Activated T-helper 9 cell treated with anti-CD3 and anti-CD28 coated beads, Interleukin-2, amount 50 U/mL, for 16 hours (primary cell): ENCODE measurements at places on chromosomes 7 and 10.
A peak's percentile ranks its signal among the peaks of the same experiment; 100 is the strongest.

DNA sequence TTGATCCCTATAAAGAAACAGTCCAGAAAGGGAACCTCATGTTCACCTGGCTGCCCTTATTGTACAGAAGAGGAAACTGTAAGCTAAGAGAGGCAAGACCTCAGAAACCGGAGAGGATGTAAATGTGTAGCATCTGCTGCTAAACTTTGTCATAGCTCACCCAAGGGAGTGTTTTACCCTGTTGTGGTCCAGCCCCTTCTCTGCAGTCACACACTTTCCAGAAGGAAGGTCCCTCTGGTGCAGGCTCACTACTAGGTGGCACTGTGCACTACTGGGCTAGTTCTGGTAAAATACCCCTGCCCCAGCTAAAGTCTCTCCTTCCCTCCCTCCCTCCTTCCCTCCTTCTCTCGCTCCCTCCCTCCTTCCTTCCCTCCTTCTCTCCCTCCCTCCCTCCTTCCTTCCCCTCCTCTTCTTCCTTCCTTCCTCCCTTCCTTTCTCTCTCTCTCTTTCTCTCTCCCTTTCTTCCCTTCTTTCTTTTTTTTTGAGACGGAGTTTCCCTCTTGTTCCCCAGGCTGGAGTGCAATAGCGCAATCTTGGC is 42.5 kb upstream of the LCOR start:
- no peak for DNase-seq

- DNase-seq = no peak
Observed at GRCh38 chr10:86753051-86753450, 3.4 kb upstream of the BMPR1A start.

GRCh38 chr7:1473864-1474512 is 14.7 kb upstream of the MICALL2 start:
- peak; percentile 77 for DNase-seq

DNA sequence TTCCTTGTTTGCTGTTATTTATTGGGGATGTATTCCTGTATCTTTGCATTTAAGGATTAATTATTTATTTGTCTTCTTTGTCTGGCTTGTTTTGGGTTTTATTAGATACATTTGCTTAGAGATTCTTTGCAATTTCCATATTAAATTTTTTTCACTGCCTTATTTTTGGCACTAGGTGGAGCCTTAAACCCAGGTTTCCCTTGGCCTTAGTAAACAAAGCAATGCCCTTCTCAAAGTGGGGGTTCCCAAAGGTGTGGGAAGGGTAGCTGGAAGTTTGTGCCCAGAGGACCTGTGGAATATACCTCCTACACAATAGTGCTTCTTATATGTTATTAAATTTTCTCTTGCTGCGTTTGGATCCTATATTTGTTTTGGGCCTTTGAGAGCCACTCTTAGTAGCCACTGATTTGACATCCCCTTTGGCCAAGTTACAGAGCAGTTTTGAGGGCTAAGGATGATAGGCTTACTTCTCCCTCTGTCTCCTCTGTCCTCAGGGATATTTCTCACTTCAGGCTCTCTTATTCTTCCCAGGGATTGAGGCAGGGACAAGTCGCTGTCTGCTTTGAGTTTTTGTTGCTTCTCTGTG is 162.3 kb downstream of the ITGB1 start:
- DNase-seq = no peak

DNA sequence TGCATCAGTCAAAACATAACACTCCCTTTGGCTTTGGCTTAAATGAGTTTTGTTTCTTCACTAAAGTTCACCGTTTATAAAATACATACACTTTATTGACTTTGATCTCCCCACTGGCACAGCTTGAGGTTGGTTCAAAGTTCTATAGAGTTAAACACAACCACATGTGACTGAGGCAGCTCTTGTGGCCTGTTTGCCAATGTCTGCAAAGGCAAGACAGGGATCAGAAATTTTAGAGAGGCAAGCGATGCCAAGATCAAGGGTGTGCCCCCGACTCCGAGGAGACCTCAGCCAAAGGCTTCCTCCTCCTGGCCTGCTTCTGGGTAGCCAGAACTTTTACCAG is 129.8 kb upstream of the JCAD start:
- no peak for DNase-seq

DNA sequence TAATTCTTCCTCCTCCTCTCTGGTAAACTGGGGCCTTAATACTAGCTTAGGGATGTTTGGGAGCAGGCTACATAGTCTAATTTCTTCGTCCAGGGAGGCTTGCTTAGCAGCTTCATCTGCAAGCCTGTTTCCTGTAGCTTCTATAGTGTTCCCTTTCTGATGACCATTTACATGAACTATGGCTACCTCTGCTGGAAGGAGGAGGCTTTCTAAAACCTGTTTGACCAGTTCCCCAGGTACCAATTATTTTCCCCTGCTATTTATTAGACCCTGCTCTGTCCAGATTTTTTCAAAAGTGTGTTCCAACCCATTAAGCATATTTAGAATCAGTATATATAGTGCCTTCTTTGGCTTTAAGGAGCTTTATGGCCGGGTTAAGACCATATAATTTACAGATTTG is 38.8 kb upstream of the DNAH11 start:
- DNase-seq = no peak

- no peak for DNase-seq
Observed at GRCh38 chr7:122867471-122867980, 18.7 kb downstream of the CADPS2 start.

- DNase-seq = no peak
Observed at GRCh38 chr10:91576096-91576545, 56.8 kb downstream of the PPP1R3C start.

DNA sequence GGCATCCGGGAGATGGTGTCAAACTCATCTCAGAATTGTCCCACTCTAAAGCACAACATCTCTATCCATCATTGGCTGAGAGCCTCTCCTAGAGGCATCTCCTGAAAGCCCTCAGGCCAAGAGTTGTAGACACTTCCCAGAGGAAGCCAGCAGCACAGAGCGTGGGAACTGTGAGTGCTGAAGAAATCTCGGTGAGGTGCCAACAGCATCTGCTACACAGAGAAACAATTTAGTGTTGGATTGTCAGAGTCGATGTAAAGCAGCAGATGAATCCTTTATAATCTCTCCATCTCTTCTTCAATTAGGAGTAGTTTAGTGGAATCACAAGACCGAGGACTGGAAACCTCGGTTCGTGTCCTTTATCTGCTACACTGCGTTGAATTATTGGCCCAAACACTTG is 172.2 kb downstream of the C7orf25 start:
- DNase-seq = no peak

DNA sequence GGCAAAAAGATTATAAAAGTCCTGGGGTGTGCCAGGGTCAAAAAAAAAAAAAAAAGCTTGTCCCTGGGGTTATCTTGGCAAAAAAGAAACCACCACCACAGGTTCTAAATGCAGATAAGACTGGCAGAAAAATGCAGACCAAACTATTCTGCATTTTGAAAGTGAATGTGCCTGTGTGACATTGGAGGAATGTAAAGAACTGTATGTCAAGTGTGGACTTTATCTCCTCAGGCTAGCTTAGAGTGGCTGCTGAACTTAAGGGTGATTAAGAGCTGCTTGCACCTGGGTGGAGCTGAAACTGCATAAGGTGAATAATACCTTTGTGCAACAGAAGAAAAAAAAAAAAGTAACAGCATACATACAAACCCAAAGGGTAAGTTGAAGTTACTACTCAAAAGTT is 1.3 kb upstream of the NAPEPLD start:
- DNase-seq = no peak

- DNase-seq = no peak
Observed at GRCh38 chr10:46097576-46098317, 51.7 kb upstream of the MSMB start.

GRCh38 chr7:76074972-76075370 is 27.1 kb downstream of the MDH2 start:
- DNase-seq = no peak

- no peak for DNase-seq
Observed at GRCh38 chr7:1892011-1892965, 222.2 kb downstream of the ELFN1 start.

DNA sequence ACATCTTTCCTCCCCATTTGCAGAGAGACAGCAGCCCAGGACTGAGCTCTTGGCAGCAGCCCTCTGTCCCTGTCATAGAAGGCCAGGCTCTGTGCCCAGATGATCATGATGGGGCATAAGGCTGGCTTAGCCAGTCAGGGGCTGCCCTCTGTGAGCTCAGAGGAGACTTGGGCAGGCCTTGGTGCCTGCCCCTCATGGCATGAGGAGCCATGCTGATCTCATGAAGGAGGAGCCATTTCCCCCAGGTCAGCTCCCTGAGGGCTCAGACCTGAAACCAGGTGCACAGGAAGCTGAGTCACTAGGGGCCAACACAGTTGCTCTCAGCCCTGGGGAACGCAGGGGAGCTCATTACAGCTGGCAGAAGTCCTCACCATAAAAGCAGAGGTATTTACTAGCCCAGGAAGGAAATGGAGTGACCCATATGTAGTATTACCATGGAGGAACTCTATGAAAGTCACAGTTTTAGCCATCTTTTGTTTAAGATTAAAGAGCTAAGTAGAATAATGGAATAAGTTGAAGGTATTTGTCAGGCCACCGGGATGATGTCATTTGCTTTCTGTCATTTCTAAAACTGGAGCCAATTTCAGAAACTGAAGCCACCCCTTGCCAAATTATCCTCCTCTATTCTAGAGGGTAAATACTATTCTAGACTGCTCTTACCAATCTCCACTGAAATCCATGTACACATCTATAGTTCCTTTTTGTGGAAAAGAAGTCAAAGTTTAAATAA is 362.4 kb upstream of the ZNF32 start:
- DNase-seq = no peak

DNA sequence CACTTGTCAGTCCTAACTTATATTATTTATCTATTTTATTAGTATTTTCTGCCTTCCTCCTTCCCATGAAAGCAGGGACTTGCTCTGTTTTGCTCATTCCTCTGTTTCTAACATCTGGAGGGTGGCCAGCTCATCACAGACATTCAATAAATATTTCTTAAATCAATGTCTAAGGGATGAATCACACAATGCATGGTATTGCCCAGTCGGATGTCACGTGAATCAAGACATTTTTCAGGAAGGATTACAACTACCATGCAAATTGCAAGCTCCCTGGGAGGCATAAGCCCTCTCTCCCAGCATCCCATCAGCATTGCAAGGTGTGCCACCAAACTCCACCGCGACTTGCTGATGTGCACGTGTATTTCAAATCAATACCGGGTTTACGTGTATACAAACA is 146.6 kb upstream of the RNF32 start:
- no peak for DNase-seq

GRCh38 chr10:12448340-12448728 is 99.0 kb downstream of the CAMK1D start:
- DNase-seq = no peak

DNA sequence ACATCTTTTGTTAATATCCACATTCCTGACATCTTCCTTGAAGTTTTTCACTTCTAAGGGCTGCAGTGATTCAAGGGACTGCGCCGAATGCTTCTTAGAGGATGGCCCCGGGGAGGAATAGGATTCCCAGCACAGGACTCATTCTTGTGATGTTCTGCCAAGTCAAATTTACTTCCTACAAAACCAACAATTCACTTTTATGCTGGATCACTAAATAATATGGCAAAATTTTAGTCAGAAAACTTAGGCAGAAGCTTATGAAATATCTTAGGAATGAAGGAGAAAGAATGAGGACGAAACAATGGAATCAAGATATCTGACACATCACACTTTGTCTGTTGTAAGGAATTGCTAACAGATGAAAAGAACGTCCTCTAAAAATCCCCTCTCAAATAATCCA is 151.5 kb downstream of the JAZF1 start:
- no peak for DNase-seq
